ENCODE measurements at places on chromosomes 11 and 22. TPM values are rescaled to one million over a fixed set of nuclear protein-coding genes. Genes with fewer than 3 reads are reported as not detected.

Gene GAB4
- not detected for polyA plus RNA-seq

DNA sequence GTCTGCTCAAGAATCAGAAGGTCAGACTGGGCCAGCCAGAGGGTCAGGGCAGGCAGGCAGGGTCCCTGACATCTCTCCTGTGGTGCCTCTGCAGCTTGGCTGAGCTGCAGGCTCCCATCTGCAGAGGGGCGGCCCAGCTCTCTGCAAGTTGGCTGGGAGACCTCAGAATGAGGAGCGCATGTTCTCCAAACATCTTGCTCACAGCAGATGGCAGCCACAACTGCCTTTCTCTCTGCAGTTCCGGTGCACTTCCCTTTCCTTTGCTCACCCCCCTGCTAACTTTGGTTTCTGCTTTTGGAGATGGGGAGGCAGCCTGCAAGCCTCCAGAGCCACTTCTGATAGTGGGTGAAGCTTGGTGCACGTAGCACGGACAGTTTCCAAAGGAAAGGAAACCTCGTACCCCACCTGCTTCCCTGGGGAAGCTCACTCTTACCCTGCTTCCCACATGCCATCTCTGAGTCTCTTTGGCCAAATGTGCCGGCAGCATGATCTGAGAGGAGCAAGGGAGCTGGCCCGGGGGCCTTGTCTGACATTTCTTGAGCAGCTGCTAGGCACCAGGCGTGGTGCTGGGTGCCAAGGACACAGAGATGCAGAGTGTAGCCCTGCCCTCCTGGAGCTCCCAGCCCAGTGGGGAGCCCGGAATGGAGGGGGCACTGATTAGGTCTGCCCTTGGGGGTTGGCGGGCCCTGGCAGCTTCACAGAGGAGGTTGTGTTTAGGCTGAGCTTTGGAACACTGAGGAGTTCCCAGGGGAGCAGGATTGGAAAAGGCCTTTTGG is 18.2 kb downstream of the DAGLA start:
- DNase-seq = no peak

GRCh38 chr11:60455531-60456042 is at the start of gene MS4A1:
MS4A1 (plus strand) TSS chr11:60455847; CDS start chr11:60462375, 6,528 bp downstream.
- DNase-seq = no peak

- no peak for DNase-seq
Measured at GRCh38 chr11:92764128-92764527, 205.3 kb upstream of the MTNR1B start.

All from liver (tissue), 10 donors.